ENCODE measurements at places on chromosomes 3 and 15.
A peak's percentile ranks its signal among the peaks of the same experiment; 100 is the strongest.

GRCh38 chr15:40714144-40714543 is 19.2 kb downstream of the RAD51 start:
- no peak for DNase-seq

DNA sequence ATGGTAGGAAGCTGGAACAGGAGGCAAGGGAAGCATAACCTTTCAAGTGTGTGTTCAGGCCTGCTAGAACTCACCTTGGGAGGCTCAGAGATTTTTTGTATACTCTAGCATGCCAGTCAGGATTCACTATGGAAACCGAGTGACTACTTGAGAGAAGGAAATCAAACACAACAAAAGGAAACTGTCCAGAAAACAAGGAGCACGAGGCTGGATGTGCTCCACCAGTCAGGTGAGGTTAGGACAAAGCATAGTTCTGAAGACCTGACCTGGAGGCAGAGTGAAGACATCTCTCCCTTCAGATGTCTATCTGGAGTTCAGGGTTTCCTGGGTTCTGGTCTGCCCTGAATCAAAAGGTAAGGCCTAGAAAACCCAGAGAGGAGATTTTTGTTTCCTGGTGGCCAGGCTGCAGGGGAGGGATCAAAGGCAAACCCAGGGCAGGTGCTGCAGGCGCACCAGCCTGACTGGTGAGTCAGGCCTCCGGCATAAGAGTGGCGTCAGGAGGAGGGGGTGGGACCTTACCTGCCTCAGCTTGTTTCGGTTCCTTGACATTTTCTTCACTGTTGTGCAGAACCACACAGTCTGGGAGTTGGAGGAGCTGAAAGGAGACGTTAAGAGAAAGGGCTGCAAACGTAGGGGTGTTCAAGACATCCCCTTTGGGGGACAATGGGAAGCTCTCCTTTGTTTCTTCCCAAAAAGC is 52.2 kb upstream of the OSBPL11 start:
- DNase-seq, result no peak

DNA sequence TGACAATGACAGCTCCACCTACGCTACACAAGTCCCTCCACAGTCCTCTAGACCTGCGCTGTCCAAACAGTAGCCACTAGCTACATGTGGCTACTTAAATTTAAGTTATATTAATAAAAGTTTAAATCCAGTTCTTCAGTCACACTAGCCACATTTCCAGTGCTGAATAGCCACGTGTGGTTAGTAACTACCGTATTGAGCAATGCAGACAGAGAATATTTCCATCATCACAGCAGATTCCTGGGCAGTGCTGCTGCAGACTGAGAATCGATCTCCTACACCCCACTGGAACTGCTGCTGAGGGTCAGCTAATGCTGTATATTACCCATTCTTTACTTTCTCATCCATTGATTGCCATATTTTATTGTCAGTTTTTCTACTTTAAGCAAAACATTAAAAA is 40.9 kb downstream of the HDC start:
- DNase-seq, result no peak

DNA sequence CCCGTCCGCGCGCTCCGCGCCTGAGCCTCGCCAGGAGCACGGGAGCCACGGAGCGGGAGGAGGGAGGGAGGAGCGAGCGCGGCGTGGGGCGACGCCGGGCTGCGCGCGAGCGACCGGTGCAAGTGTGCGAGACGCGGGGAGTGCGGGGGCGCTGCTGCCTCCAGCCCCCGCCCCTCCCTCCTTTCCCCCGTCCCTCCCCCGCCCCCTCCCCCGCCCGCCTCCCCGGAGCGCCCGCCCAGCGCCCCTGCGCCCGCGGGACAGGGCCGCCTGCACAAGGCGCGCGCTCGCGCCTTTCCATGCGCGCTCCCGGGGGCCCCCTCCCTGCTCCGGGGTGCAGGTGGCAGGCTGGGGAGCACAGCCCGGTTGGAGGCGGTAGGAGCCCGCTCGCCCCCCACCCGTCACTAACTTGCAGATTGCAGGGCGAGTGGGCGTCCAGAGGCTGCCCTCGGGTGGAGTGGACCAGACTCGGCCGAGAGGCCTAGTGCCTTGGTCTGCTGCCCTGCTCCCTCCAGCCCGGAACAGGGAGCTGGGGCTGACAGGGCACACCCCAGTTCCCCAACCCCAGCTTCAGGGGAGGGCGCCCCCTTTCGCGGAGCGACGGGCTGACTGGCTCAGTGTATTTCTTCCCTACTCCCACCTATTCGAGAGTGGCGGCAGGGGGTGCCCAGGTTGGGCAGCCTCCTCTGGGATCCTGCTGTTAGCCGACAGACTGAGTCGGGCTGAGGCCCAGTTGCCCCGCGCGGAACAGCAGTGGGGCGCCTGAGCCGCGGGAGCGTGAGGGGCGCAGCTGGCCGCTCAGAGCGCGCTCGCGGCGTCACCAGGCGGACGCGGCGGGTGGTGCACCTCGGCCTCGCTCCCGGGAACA is at the start of gene WNT7A:
Gene WNT7A (minus strand): TSS at position 126 of the 865 bp plus-strand sequence. CDS start 255 bp downstream, outside the sequence.
- DNase-seq, result peak; percentile 42

GRCh38 chr15:62809115-62809967 is 233.2 kb upstream of the TPM1 start:
- no peak for DNase-seq

DNA sequence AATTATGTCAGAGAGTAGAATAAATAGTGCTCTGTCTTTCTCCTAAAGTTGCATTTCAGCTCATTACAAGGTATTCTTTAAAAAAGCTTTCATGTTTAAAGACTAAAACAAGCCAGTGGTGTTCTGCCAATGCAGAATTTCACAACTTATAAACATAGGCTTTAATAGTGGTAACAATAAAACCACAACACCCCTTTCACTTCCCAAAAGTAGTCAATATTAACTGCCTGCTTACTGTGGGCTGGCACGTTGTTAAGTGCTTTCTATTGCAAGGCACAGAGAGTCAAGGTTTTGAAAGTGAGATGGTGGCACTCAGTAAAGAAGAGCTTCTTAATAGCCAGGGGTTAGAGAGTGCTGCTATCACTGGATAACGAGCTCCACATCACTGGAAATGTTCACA is 8.4 kb upstream of the RTP1 start:
- no peak for DNase-seq

DNA sequence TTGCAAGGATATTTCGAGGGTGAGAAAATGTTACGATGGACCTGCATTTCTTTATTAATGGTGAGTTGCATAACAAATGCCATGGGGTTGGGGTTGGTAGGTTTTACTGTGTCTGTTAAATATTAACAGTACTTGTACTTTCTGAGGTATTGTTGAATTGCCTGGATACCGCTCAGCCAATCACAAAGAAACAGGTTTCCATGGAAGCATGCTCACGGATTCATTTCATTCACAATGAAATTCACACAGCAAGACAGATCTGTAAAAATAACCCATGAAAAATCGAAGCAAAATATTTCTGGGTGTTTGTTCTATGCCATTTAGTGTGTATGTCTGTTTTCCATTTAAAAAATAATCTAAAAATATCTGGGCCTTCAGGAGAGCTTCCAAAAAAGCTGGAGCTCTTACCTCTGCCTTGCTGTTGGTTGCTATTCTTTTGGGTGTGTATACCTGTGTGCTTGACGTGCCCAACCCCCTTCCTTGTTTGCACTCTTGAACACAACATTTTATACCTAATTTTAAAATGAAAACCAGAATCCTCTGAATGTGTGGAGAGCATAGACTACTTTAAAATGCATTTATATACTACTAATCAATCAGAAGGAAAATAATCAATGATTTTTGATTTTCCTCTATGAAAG is 479.8 kb upstream of the TBL1XR1 start:
- no peak for DNase-seq

DNA sequence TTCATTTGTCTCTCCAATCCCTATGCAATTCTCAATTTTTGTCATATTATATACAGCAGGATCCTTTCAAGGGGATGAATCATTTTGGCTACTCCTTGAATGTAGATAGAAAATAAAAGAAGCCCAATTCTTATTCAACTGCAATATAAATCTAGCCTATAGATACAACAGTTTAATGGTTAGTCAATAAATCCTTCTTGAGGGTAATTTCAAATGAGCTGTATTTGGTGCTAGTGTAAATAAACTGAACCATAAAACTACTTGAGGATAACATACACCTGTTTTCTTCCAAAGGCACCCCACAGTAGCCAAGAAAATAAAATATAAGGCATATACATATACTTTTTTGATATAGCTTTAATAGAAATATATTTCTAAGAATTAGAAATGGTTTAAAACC is 830.3 kb downstream of the ROBO1 start:
- DNase-seq, result no peak

GRCh38 chr15:72844067-72844466 is 60.5 kb upstream of the ADPGK start:
- DNase-seq, result no peak

DNA sequence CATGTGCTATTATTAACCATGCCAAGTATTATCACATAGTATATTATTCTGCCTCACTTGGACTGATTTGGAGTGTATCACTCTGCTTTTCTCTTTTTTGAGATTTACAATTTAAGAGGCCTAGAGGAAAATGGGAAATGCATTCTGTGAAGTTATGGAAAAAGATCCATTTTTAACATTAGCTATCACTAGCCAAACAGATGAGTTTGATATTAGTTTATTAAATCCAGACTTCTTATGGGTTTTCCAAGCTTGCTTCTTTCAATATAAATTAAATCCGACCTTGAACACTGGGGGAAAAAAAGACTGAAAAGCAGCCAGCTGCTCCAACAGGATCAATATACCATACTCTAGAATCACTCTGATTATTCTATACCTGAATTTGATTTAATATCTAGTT is 30.1 kb upstream of the PLOD2 start:
- no peak for DNase-seq

DNA sequence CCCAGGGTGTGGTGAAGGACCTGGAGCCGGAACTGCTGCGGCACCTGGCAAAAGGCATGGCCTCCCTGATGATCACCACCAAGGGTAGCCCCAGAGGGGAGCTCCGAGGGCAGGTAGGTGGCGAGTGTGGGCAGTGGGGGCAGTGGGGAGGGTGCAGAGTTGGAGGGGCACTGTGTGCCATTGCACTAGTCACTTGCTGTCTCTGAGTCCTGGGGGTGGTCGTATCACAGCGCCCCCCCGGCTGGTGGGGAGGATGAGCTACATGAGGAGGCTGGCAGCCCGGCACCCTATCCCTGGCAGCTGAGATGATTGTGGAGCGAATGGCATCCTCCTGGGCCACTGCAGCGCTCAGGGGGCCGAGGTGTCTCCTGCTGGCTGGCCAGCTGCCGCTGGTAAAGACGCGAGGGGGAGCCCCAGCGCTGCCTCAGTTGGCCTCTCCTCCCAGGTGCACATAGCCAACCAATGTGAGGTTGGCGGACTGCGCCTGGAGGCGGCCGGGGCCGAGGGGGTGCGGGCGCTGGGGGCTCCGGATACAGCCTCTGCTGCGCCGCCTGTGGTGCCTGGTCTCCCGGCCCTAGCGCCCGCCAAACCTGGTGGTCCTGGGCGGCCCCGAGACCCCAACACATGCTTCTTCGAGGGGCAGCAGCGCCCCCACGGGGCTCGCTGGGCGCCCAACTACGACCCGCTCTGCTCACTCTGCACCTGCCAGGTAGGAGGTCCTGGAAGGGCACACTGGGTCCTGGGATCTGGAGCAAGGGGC is 6.4 kb downstream of the CHRD start:
- no peak for DNase-seq

DNA sequence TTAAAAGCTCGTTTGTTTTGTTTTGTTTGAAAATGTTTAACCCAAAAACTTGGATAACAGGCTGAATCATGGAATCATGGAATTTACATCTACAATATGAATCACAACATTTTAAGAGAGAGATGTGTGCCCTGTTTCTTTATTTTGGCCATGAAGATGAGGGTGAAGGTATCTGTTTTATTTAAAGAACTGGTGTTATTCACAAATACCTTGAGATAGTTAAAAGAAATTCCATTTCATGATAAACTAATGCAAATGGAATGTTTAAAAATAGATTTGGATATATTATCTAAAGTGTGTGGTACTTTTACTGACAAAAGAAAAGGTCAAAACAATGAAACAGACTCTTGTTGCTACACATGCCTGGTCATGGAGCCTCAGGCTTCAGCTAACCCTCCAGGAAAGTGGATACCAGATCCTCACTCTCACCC is 486.0 kb upstream of the CFAP20DC start:
- DNase-seq, result no peak

GRCh38 chr15:54816401-54816800 is 380.3 kb downstream of the RSL24D1 start:
- DNase-seq, result no peak

GRCh38 chr15:95425859-95426258 is 904.6 kb upstream of the NR2F2 start:
- DNase-seq, result no peak

DNA sequence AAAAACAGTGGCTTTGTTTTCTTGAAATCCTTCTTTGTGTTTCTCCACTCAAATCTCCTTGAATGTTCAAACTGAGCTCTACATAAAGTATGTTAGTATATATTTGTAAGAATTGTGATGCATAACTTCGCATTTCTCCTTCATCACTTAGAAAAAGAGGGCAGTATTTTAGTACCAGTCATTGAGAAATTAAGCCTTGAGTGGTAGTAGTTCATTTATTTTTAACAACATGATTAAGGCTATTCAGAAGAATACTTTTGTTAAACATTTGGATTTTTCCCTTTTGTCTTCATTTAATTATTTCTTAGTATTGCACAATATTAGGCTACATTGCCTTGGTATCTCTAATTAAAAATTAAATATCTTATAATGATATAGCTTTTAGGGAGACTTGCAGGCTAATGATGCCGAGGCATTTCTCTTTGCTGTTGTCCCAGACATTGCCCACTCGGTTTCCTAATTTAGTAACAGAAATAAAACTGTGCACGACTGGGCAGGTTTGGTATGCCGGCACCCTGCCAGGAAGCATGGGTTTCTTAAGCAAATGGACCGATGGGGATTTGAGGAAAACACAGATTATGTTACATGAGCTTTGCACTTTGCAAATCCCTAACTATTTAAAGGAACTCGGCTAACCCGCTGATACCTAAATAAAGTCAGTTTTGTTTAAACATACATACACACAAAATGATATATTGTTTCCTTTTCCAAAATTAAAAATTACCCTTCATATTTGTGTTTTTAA is 54.7 kb downstream of the LRRC28 start:
- no peak for DNase-seq

DNA sequence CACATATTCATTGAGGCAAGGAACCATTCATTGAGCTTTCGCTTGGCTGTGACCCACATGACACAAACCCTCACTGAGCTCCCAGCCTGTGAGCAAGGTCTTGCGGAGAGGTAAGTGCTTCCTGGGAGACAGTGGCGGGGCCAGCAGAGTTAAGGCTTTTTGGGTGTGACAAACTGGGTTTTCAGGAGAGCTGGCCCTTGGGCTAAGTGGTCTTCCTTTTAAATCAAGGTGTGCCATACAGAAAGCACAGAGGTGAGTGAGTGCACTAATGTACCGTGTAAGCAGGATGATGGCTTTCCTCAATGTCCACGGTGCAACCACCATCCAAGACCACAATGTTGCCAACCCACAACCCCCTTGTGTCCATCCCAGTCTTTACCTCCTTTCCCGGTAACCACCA is 28.6 kb downstream of the POMGNT2 start:
- no peak for DNase-seq

DNA sequence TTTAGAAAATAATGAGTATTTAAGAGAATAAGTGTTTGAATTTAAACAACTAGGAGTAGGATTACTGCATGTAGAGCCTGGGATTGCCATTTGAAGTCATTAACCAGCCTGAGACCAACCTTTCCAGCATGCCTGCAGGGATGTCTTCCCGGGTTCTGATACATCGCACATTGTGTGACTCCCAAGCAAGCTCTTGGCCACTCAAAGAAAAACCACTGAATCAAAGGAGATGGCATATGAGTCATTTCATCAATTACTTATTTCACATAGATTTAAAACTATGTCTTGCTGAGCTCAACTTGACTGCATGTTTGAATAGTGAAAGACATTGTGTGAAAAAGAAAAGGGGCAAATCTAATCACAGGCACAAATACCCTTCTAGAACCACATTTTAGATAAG is 15.0 kb upstream of the THBS1 start:
- no peak for DNase-seq
